ENCODE measurements at places on chromosomes 13 and 19.

- DNase-seq = no peak
Measured at GRCh38 chr13:48264058-48264457, 31.1 kb downstream of the ITM2B start.

DNA sequence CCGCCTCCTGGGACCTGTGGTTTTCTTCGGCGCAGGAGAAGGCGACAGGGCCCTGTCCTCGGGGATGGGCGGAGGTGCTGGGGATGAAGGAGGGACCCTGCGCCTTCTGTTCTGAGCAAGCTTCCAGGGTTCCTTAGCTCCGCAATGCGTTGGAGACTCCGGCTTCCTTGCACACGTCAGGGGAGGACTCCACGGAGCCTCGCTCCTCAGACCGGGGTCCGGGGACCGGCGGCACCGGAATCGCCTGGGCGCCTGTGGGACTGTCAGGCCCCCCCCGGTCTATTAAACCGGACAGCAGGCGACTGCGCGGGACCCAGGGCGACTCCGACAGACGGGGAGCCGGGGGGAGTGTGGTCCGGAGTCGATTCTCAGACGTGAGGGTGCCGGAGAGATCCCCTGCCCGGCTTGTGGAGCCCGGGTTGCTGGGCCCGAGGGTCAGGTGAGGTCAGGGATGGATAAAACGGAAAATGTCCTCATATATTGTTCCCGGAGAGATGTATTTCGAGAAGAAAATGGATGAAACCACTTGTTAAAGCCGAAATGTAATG lies 227.4 kb downstream of the TEX29 start:
- DNase-seq = no peak

DNA sequence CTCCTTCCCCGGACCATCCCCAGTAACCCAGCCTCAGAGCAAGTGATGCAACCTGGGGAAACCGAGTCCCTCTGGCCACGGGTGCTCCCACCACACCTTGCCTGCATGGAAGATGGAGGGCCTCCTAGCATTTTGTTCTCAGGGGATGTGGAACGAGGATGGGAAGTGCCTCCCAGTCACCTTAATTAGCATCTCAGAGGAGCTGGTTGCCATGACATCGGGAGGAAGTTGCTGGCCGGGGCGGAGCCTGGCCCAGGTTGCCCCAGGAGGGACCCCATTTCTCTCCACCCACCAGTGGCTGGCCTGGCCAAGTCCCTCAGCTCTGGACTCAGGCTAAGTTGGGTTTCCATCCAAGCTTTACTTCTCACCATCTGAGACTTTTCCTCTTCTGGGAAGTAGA lies 24.1 kb upstream of the PTPRS start:
- DNase-seq = no peak

GRCh38 chr13:111262281-111262680 lies 58.2 kb upstream of the TEX29 start:
- DNase-seq = no peak

DNA sequence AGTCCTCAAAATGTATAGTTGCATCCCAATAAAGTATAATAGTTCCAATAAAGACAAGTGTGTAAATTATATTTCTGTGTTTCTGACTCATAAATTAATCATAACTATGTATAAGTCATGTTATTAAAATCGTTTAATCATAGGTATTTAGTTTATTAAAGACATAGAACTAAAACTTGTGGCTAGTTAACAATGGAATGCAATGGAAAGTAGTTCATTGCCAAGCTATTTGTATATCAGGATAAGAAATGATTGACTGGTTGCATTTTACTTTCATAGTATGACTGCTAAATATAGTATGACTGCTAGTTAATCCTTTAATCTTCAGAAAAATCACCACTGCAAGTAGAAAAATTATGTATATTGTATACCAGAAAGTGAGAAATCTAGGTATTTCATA lies 16.9 kb downstream of the COG3 start:
- DNase-seq = no peak

DNA sequence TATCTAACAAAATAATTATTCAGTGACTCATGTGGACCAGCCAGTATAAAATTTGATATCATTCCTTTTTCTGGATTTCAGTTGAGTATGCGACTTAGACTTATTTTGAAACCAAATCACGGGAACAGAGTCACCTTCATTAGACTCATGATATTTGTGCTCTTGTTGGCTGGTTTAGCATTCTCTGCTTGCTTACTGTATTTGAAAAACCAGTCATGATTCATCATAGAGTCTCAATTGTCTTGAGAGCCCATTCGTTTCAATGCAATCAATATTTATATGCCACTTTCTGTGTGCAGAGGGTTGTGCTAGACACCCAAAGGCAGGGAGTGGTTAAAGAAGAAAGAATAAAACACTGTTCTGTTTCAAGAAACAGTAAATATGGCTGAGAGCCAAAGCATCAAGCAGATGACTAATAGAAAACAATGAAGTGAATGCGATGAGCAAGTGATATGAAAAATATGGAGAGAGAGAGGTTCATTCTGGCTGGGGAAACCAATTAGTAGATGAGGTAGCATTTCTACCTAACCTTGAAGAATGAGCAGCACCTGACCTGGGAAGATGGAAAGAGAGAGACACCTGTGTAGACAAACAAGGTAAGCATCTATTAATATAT lies 99.6 kb upstream of the MBNL2 start:
- DNase-seq = no peak

- no peak for DNase-seq
Measured at GRCh38 chr19:20102097-20102496, 24.3 kb downstream of the ZNF90 start.

- DNase-seq = no peak
Measured at GRCh38 chr19:55174425-55175116, 5.5 kb downstream of the SYT5 start.

DNA sequence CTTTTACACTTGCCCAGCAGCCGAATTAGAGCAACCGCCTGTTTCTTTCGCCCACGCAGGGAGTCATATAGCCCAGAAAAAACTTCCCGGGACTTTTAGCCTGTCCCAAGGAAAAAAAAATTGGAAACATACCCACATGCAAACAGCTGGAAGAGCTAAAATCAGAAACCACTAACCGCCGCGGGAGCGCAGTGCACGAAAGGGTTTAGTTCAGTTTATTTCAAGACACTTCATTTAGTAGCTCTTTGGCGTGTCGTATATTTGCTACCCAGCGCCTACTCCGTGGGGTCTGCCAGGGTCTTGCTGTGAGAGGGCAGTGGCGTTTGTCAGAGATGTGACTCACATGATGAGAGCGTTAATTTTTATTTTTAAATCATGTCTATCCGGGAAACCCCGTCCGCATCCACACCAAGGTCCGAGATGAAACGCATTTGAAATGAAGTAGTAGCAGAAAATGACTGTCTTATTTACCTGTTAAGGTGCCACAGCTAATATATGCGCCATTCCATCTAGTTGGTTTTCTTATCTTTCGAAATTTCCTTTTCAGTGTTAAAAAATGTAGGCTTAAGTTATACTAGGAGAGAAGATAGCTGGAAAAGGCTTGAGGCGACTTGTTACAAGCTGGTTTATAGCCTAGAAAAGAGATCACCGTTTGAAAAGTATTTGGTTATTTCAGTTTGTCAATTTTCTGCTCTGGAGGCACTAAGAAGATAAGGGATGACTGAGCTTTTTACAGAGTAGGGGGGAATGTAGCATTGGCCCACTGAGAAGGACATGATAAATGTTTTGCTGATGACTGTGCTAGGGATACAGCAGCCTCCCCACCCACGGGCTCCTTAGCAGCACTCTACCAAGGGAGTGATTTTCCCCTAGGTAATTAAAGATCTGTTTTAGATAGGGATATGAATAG lies 1.7 kb downstream of the KLF5 start:
- DNase-seq = no peak

GRCh38 chr13:106548064-106548696 lies 12.7 kb upstream of the EFNB2 start:
- no peak for DNase-seq

DNA sequence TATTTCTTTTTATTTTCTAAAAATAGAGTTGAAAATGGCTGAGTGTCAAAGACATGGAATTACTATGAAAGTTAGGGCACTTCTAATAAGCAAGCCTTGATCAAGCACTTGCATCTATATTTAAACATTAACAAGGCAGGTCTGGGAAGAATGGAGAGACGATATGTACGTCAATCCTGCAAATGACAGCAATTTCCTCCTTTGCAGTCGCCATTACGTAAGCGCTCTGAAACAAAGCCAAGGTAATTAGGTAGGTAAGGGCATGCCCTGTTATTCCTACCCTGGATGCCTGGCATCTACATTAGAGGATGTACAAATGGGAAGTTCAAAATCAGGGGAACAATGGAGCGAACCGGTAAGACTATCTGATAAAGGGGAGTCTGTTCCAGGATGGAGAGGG lies 664.0 kb upstream of the ARGLU1 start:
- no peak for DNase-seq

DNA sequence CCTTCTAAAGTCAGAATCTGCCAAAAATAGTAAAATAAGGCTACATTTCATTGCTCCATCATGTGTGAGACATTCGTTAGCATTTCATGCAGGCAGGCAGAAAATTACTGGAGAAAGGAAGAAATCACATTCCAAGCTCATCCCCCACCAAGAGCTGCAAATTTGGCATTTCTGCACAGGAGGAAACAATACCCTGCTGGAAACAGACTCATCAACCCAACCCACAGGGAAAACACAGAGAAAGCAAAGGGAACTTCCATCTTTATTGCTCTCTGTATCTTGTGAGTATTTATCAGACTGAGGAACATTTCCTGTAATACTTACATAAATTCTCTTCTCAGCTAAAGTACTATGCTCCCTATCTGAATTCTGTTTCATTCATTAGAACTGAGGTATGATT lies 95.7 kb downstream of the KCTD12 start:
- no peak for DNase-seq

GRCh38 chr13:76398425-76398824 lies 487.8 kb downstream of the KCTD12 start:
- no peak for DNase-seq

DNA sequence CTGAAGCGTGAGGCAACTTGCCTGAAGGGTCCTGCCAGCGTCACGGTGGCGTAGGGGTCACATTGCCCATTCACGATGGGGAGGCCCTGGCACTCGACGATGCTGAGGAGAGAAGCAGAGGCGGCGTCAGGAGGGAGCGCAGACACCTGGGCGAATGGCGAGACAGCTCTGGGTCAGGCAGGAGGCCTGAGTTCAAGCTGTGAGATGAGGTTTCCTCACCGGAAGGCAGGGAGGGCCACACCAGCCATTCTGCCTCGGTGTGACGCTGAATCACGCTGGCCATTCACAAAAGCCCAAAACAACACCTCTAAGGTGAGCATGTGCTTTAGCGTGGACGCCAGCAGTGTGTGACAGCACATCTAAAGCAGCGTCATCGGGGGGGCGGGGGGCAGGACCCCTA lies 54.0 kb upstream of the C13orf46 start:
- DNase-seq = no peak
